ENCODE measurements at places on chromosomes 7 and 10.

GRCh38 chr7:124779620-124780019 is 14.0 kb upstream of the GPR37 start:
- DNase-seq = no peak

DNA sequence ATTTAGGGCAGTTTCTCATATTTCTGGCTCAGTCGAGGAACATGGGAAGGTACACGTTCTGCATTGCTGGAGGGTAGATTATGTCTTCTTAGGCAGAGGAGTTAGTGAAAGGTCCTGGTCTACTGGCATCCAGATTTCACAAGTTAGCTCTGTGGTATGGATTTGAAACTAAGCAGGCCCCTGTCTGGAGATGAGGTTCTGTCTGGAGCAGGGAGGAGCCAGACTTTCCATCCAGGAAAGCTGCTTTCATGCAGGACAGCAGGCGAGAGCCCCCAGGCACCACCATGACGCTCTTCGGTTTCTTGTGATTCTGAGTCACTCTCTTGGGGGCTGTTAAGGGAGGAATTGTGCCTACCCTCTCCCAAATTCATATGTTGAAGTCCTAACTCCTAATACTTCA is 184.3 kb downstream of the KIAA1217 start:
- no peak for DNase-seq

DNA sequence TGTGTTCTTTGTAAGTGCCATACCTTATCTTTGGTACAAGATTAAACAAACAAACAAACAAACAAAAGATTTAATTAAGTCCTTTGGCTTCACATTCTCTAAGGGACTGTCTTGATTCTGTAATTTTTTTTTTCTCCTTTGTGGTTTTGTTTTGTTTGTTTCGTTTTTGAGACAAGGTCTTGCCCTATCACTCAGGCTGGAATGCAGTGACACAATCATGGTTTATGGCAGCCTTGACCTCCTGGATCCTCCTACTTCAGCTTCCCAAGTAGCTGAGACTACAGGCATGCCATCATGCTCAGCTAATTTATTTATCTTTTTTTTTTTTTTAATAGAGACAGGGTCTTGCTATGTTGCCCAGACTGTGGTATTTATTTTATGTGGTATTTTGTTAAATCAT is 165.8 kb downstream of the LRRC4 start:
- DNase-seq = no peak

GRCh38 chr10:24556750-24557742 is 166.6 kb downstream of the ARHGAP21 start:
- peak; percentile 85 for DNase-seq

GRCh38 chr10:98620503-98620902 is 173.8 kb upstream of the HPS1 start:
- no peak for DNase-seq

- DNase-seq = no peak
These were observed 136.5 kb downstream of the CNNM2 start for GRCh38 chr10:103054621-103055020.

DNA sequence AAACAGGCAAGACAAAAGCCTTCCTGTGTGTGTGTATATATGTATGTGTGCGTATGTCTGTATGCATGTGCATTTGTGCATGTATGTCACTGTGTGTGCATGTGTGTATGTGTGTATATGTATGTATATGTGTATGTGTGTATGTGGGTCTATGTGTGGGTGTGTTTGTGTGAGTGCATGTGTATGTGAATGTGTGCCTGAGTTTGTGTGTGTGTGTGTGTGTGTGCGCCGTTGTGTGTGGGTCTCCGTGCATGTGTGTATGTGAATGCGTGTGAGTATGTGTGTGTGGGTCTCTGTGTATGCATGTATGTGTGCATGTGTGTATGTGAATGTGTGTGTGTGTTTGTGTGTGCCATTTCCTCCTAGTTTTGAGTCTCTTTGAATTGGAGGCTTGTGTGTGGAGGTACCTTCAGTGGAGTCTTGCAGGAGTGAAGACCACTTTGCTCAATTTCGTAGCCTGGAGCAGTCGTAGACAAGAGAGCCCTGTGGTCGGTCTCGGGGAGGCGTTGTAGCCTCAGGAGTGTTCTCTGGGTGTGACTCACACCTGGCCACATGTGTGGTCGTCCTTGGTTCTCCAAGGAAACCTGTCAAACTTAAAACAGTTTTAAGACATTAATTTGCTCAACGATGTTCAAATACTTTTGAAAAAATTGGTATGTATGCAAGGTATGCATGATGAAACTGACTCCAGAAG is 28.1 kb downstream of the INPP5A start:
- no peak for DNase-seq

- peak; percentile 74 for DNase-seq
These were observed 66.1 kb downstream of the STEAP1B start for GRCh38 chr7:22433710-22434460.

DNA sequence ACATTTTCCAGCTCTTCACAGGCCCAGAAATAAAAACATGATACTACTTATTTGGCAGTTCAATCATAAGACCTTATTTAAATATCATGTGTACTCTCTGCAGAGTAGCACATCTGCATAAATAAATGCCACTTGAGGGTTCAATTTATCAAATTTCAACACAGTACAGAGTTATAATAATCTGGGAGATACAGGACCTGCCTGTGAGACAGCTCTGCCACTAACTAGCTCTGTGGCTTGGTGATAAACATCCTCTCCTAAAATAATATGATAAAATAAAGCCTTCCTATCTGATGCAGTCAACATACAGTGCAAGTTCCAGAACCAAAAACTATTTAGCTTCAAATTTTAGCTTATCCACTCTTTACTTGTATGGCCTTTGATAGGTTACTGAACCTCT is 90.9 kb upstream of the GATAD1 start:
- no peak for DNase-seq

DNA sequence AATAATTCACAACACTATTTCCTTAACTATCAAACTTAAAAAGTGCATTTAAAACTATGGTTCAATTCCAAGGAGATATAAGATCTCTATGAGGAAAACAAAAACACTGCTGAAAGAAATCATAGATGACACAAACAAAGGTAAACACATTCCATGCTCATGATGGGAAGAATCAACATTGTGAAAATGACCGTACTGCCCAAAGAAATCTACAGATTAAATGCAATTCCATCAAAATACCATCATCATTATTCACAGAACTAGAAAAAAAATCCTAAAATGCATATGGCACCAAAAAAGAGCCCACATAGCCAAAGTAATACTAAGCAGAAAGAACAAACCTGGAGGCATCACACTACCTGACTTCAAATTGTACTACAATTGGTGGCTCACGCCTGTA is 159.9 kb upstream of the EEPD1 start:
- DNase-seq = no peak

DNA sequence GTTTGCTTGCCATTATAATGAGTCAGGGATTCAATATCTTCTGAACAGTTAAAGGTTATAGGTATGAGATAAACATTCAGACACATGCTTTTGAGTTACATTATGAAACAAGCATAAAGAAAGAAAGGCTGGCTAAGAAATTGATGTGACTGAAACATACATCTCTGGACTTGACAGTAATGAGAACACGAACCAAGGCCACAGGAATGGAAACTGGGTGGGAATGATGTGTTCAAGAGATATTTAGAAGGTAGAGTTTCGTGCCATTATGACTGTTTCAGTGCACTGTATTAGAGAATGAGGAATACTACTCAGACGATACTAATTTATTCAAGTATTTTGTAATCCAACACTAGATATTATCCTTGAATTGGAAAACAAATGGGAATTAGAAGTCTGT is 332.1 kb upstream of the MAGI2 start:
- no peak for DNase-seq

GRCh38 chr7:16648551-16648950 is 2.6 kb downstream of the BZW2 start:
- DNase-seq = no peak

- DNase-seq = no peak
These were observed 6.1 kb downstream of the RASSF4 start for GRCh38 chr10:44965651-44966097.

- DNase-seq = peak; percentile 42
These were observed 855 bp upstream of the PALD1 start for GRCh38 chr10:70477661-70478162.

GRCh38 chr10:111973306-111973705 is 210.3 kb downstream of the GPAM start:
- DNase-seq = no peak

DNA sequence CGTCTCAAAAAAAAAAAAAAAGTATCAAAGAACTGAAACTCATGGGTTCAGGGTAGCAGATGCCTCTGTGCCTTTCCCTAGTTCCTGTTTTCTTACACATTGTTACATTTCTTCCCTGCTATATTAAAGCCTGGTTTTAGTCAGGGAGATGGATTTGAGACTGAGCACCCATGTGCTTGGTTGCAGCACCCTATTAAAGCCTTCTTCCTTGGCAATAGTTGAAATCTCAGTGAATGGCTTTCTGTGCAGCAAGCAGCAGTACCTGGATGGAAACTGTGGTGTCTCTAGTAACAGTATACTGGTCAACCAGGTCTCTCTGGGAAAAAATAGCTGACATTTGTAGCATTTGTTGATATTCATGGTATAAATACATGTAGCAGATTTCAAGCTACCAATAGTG is 331.1 kb downstream of the ANKRD30A start:
- no peak for DNase-seq

DNA sequence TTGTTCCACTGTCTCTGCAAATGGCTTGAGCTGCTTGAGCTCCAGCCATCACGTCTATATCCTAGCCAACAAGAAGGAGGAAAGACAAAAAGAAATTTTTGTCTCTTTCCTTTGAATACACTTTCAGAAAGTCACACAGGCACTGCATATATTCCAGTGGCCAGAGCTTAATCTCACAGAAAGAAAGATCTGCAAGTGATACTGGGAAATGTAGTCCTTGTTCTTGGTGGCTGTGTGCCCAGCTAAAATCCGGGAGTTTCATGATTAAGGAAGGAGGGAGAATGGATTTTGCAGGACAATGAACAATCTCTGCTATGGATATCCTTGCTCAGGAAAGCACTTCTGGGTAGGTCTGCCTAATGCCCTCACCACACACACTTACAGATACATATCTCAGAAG is 19.5 kb upstream of the DLG5 start:
- no peak for DNase-seq

GRCh38 chr10:14476006-14476405 is 145.3 kb upstream of the FRMD4A start:
- no peak for DNase-seq

- DNase-seq = no peak
These were observed 158.9 kb downstream of the KLF6 start for GRCh38 chr10:3625959-3626751.

GRCh38 chr10:50514995-50515394 is 108.8 kb downstream of the SGMS1 start:
- DNase-seq = no peak

DNA sequence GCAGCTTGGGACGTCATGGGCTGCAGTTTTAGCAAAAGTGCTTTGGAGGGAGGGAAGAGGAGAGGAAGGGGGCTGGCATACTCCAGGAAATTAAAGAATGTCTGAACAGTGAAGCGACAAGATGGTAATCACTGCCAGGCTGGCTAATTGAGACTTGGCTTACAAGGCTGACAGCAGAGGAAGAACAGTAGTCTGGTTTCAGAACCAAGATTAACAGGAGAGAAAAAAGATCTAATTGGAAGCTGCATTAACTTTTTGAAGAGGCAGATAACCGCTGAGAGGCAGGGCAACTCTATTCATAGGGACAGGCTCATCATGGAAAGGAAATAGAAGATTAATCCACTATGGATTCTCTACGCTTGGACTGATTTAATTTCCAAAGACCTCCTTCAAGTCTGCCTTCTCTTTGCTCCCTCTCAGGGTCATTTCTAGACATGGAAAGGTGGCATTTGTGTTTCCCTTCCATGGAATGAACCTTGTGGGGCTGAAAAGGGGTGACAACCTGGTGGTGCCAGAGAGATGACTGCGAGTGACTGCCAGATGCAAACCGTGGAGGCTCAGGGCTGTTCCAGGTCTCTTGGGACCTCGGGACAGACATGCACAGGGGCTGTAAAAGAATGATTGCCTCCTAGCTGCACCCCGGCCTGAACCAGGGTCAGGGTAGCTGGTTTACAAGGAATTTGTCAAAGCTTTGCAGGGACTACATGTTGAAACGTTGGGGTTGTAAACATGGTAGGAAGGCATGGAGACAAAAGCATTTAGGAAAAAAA is 210.2 kb upstream of the NPY start:
- DNase-seq = peak; percentile 94

All from A673 (cell line).